ENCODE measurements at places on chromosomes 7 and 10. TPM values are rescaled to one million over a fixed set of nuclear protein-coding genes. Genes with fewer than 3 reads are reported as not detected.

Gene EPDR1
- total RNA-seq: 0.25 TPM

Gene CCDC146
- total RNA-seq: 9.9 TPM

Gene HKDC1
- 0.68 TPM for total RNA-seq

Gene FAM171A1
- 8.0 TPM for total RNA-seq

Gene XRCC2
- 9.6 TPM for total RNA-seq

Gene GRIFIN
- not detected for total RNA-seq

Gene HTRA1
- total RNA-seq: 0.26 TPM

DNA sequence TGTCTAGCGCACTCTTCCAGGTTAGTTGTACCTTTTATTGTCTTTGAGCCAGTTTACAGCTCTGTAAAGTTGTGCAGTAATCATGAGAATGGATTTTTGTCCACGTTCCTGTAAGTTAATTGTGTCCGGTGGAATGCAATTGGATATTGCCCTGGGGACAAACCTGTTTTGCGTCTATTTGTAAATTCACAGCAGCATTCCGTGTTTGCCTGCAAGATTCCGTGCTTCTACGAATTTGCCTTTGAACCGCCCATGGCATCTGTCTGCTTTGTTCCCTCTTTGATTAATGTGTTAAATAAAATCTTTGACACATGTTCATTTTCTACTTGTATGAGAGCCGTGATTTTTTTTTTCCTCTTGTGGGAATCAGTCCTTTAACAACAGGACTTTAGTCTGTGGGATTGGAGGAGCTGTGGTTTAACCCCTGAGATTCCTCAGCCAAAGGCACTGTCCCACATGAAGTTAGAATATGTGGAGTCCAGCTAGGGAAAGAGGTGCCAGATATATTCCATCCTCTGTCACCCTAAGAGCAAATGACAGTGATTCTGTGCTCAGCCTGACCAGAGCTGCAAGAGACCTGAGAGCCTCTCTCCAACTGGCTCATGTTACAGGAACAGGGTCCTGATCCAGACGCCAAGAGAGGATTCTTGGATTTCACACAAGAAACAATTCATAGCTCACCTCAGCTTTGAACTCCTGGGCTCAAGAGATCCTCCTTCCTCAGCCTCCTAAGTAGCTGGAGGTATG is 126.3 kb downstream of the COL26A1 start:
- no peak for DNase-seq

- no peak for DNase-seq
Observed at GRCh38 chr10:5810225-5810624, 3.0 kb downstream of the GDI2 start.

GRCh38 chr7:31087351-31087750 is 35.2 kb downstream of the ADCYAP1R1 start:
- DNase-seq: no peak

- no peak for DNase-seq
Observed at GRCh38 chr10:97490592-97490991, 7.6 kb downstream of the MMS19 start.

DNA sequence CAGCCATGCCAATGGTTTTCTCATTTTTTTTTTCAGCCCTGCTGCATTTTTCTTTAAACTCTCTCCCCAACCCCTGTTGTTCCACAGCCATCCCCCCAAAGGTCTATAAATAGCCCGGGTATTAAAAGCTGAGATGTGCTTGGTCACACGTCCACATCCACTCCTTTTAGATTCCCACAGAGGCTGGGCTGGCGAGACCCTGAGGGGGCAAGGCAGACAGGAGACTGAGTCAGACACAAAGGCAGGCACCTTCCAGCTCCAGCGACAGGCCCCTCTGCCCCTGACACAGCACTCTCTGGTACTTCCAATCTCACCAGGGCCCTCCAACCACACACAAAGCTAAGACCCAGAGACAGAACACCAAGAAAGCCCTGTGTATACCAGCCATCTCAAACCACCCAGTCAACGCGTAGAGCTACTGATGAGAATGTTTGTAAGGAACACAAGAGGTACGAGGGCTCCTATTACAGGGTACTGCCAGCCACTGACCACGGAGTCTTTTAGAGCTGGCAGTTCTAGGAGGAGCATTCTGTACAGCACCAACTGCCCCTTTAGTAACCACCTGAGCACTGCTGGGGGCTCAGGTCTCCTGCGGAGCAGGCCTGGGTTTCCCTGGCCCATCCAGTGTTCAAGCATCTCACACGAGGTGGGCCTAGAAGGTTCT is 64.2 kb upstream of the DDC start:
- DNase-seq: no peak

DNA sequence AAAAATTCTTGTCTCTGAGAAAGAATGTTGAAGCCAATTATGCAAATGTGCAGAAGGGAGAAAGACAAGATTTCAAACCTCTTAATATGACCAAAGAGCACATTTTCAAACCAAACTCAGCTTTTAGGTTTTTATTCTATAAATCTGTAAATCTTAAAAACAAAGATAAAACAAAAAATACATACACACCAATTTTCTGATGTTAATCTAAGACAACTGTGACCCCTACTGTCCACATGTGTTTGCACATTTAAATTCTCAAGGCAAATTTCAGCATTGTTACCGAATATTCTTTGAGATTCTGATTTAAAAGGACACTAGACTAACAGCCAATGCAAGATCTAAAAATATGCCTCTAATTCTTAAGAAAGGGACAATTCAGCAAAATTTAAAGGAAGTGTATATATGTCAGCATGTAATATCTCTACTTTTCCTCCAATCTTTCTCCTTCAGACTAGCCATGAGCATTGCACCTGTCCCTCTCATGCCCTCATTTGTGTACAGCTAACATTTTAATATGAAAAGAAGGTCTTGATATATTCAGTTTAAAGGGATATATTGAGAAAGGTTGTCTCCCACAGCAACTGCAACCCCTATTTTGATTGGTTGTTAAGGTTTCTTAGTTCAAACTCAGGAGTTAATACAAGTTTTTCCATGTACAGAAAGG is 417.9 kb downstream of the IPMK start:
- no peak for DNase-seq

DNA sequence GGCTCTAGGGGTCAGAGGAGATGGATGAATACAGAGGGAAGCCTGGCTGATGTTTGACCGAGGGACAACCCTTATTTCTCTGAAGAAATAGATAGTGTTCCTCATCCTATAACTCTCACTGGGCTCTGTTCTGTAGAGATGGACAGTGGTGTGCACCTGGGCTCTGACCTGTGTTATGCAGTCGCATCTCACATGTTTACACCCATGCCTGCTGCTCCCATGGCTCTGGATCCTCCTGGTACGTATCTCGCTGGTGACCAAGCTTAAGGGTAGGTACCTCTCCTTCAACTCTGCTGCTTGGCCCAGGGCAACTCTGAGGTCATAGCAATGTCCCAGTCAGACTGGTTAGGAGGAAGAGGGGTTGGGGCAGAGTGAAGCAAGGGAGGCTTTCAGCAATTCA is 42.8 kb downstream of the ADRA2A start:
- no peak for DNase-seq

DNA sequence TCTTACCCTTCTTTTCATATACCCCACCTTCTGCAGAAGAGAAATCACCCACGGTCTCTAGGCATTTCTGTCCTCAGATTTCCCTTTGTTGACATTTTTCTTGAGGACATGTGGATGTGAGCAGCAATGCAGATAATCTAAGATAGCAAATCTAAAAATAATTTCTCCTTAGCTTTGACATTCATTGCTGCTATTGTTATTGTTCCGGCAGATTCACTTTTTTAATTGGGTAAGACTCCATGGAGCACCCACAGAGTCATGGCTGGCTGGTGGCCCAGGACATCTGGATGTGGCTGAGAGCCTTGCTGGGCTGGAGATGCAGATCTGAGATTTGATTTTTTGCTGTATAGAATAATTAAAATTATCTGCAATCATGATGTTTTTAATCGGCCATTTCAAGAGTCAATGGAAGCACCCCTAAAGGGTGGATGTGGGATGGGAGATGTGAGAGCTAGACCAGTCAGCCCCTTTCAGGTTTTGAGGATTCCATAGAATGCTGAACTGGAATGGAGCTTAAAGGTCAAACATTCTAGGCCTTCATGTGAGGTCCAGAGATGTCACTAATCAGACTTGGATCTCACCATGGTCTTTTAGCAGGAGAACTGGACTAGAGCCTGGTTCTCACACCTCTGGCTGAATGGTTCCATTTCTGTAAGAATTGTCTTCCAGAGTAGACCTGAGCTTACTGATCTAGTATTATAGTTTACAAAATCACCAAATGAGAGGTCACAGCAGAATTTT is 37.5 kb downstream of the TAS2R41 start:
- DNase-seq: no peak

GRCh38 chr7:120274899-120275298 is 1.9 kb downstream of the KCND2 start:
- DNase-seq: no peak

DNA sequence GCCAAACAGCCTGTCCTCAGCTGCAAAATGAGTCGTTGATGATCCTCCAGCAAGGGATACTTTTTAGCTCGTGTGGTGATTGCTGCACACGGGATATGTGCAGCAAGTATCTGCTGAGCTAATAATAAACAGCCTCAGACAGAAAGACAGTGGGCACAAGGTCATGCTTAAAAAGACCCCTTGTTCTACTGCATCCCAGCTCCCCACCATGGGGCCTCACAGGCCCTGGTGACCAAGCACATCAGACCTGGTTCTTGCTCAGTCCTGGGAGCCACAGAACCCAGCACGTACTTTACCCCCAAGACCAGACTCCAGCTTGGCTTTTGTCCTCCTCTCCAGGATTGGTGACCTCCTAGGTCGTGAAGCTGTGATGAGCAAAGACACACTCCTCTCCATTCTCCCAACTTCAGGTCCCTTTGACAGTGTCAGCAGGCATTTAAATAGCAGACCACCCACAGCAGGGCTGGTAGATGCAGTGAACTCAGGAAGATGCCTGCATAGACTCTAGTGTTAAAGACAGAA is 50.5 kb downstream of the EGFR start:
- no peak for DNase-seq

DNA sequence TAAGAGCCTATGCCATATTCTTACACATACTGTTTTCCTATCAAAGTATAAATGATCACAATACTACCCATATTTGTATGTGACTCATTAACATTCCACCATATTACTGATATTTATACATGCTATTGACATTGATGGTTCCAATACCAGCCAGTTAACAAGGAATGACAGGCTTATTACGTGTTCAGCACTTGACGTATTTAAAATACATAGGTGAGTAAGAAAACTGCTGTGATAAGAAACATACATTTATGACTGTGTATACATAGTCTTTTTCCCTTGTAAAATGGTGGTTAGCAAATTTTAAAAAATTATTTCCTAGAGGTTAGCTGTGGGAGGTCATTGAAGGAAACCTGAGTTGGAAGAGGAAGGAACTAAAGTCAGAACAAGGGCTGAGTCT is 81.1 kb upstream of the NEUROD6 start:
- no peak for DNase-seq

GRCh38 chr7:132295175-132295574 is 281.1 kb downstream of the PLXNA4 start:
- no peak for DNase-seq

- DNase-seq: no peak
Observed at GRCh38 chr7:115984105-115984504, 46.5 kb downstream of the TFEC start.

GRCh38 chr7:22801912-22802311 is 20.7 kb downstream of the TOMM7 start:
- DNase-seq: no peak

DNA sequence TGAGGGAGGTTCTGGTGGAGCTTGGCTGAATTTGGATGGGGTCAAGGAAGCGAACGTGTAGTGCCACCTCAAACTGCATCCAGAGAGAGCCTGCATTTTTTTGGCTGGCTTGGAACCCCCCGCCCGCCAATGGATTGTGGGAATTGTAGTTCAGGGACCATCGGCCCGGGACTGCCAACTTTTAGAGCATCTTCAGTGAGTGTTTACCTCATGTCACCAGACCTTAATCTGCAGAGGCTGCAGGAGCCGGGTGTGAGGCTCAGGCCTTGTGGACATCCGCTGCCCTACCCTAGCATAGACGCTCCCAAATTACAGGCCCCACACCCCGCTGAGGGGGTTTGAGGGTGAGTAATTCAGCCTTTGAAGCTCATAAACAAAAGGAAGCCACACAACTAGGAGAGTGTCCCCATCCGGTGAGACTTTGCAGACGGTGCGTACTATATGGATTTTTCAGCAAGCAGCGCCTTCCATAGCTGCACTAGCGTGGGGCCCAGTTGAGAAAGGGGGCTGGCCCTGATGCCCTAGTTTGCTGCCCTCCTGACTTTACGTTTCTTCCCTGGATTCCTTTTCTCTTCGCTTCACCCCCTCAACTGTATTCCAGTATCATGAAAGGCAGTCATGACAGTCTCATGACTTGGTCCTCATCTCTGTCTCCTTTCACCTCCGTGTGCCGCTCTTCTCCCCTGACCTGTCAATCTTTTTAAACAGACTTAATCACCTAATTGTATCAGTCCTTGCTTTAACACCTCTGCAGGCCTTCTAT is 717 bp downstream of the CNPY4 start:
- DNase-seq: peak; percentile 73
